ENCODE measurements at places on chromosomes 4 and X.

DNA sequence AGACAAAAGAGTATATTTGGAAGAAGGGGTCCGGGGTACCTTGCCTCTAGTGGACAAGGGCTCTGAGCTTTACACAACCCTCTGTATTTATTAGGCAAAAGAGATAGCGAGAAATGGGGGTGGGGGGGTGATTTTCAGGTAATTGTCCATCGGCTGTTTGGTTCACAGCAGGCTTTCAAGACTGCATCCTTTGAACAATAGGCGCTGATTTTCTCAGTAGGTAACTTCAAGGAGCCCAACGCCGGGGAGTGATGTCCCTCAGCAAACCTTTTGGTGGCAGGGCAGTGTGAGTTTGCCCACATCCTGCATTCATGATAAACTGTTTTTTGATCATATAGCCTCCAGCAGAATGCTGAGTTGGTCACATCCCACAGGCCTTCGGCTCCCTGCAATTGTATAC lies 61.6 kb downstream of the KDM5C start:
- no peak for DNase-seq

- DNase-seq, result no peak
These were observed 72.0 kb upstream of the DCLK2 start for GRCh38 chr4:150006197-150006596.

DNA sequence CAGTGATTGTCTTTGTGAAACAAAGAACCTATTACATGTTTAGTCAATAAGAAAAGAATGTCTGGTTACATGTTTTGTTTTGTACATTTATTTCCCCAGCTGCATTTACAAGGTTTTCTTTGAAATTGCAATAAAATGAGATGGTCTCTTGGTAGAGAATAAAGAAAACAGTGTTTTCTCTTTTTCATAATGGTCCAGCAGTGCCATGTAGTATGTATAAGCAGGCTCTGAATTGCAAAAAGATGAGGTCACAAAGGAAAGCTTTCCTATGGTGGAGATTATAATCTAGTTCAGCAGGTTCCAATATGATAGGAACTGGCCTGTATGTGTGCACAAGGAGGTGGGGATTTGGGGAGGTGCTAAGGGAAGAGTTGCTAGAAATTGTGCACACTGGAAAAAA lies 1417.3 kb downstream of the STIM2 start:
- DNase-seq, result no peak

GRCh38 chrX:915427-916229 lies 285.0 kb downstream of the SHOX start:
- DNase-seq, result no peak

GRCh38 chr4:145533001-145533400 lies 51.3 kb downstream of the SMAD1 start:
- DNase-seq, result no peak

GRCh38 chr4:160184884-160185283 lies 1082.0 kb downstream of the RAPGEF2 start:
- no peak for DNase-seq

DNA sequence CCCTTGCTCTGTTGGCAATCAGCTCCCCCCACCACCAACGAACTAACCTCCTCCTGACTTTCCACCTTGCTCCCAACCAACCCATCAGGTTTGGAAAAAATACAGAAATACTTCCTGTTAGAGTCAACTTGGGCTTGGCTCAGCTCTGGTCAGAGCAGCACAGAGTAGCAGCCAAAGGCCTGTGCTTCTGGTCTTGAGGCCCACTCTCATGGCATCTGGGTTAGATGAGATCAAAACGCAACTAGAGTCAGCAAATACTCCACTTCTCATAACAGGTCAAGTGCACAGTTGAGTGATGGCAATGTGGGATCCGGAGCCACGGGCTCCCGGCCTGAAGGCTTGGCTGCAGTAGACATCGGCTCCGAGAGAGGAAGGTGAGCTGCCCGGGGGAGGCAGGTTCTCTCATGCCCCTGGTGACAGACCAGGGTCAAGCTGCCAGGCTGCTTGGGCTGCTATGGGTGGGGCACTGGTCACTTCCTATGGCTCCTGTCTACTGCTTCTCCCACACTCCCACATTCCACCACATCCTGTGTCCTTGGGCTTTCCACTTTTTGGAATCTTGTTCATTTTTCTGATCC lies 34.8 kb downstream of the ZNF185 start:
- no peak for DNase-seq

DNA sequence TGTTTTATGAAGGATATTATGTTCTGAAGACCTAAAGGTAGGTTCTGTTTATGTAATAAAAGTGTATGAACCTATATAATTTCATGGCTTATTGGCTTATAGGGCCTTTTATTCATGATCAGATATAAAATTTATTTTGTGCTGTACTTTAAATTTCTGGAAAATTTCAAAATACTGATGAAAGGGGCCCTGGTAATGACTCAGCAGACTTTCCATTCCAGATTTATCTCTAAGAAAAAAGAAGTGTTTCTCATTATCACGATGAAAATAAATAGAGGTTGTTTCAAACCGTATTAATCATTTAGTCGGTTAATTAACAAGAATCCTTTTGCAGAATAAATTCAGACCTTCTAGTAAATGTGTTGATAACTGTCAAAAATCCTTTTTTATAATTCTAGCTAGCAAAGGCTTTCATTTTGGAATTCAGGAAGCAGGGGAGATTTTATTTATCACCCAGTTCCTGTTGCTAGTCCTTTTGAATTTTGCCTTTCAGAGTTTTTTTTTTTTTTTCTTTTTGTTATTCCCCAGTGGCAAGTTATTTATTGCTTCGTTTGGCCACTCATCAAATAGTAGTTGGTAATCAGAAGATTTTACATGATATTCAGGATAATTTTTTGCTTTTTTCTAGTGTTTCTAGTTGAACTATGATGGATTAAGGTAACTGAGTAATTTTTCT lies 5.4 kb upstream of the TAPT1 start:
- DNase-seq, result no peak

DNA sequence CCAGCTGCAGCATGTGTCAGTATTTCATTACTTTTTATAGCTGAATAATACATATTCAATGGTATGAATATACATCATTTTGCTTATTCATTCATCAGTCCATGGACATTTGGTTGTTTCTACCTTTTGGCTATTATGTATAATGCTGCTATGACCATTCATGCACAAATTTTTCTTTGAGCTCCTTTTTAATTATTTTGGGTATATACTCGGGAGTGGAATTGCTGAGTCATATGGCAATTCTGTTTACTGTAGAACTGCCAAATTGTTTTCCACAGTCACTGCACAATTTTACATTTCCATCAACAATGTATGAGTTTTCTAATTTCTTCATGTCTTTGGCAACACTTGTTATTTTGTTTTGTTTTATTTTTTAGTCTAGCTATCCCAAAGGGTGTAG lies 405.9 kb upstream of the PITX2 start:
- DNase-seq, result no peak

- no peak for DNase-seq
These were observed 92.9 kb downstream of the TNIP2 start for GRCh38 chr4:2663275-2663674.

DNA sequence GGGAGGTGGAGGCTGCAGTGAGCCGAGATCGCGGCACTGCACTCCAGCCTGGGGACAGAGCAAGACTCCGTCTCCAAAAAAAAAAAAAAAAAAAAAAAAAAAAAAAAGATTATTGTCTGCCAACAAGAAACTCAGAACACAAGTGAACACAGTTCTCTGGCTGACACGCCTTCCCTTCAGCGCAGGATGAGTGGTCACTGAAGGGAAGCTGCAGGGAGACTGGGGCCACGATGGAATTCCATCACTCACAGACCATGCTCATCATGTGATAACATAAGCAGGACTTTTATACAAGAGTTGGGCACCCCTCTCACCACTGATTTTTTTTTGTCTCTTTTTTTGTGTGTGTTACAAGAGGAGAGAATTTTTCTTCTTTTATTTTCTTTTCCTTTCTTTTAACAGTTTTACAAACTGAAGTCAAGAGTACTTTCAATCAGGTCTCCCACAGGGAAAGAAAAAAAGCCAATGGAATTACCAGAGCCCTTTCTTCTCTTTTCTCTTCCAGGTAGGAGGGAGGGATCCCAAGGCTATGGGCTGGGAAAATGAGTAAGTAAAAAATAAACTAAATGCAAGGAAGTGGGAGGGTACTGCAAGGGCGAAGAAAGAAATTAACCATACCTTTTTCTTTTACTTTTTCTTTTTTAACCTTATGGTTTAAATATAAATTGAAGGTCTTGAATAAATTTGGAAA lies 435.6 kb downstream of the GPM6A start:
- no peak for DNase-seq

- no peak for DNase-seq
These were observed 76.1 kb downstream of the MANBA start for GRCh38 chr4:102684610-102685052.

- DNase-seq, result no peak
These were observed 241.9 kb upstream of the NWD2 start for GRCh38 chr4:37002625-37003024.

DNA sequence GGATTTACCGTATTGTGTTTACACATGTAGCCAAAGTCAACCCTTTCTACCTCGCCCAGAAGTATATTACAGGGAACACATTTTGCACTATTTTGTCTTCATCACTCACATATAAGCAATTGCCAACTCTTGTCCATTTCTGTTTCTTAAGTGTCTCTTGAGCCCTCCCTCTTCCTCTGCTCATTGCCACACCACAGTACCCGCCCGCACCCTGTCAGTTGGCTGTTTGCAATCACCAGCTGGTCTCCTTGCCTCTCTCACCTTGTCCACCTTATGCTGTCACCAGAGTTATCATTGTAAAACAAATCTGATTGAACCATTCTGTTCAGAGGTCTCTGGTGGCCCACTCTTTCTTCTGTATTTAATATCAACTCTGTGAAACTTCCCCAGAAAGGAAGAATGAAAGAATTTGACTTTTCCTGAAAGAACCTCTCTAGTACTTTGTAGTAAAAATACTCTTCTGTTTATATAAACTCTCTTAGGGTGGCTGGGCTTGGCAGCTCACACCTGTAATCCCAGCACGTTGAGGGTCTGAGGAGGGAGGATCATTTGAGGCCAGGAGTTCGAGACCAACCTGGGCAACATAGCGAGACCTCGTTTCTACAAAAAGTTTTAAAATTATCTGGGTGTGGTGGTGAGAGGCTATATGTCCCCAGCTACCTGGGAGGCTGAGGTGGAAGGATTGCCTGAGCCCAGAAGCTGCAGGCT lies 50.2 kb downstream of the ING2 start:
- no peak for DNase-seq

GRCh38 chrX:25527596-25527995 lies 511.8 kb upstream of the ARX start:
- DNase-seq, result no peak

DNA sequence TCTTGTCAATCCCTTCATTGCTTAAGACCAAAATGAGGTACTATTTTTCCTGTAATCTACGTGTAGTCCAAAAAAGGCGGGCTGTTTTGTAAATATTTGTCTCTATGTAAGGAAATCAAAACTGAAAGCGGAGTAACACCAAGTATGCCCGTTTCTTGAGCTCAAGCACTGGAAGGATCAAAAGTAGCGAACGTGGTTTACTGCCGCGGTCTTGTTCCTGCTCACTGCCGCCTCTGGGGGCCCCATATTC lies 71.5 kb downstream of the AFF1 start:
- no peak for DNase-seq

GRCh38 chrX:147570483-147570882 lies 341.2 kb upstream of the FMR1 start:
- no peak for DNase-seq

GRCh38 chrX:66046612-66047235 lies 6.8 kb upstream of the VSIG4 start:
- DNase-seq, result no peak

DNA sequence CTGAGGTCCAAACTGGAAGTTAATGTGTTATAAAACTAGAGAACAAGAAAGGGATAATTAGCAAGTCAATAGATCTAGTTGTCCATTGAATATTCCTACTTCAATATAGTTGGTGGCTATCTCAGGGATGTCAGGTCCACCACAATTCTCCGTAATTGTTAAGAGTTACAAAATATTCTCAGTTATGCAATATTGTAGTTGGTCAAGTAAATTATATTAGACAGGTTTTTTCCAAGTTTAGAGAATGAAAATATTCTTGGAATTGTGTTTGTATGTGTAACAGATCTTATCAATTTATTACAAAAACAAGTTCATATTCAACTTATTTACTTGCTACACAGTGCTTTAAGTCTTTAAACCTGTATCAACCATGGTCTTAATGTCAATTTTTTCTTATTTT lies 547.4 kb downstream of the SPRY1 start:
- no peak for DNase-seq

- DNase-seq, result peak; percentile 53
These were observed 107.4 kb upstream of the STOX2 start for GRCh38 chr4:183797445-183798300.

GRCh38 chrX:134183665-134184064 lies 53.3 kb upstream of the CCDC160 start:
- DNase-seq, result no peak

DNA sequence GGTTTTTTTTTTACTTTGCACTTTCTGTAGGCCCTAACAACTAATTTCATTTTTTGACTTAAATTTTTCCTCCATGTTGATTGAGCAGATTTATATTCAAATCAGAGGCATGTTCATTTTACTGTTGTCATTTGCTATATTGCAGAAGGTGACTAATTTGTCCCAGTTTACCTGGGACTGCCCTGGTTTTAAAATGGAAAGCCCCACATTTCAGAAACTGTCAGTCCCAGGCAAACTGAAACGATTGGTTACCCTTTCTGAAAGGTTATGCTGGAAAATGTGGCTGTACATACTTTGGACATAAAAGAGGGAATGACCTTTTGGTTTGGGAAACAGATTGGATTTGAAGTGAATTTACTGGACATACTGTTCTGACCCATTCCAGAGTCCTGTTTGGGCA lies 160.0 kb downstream of the SPCS3 start:
- no peak for DNase-seq

DNA sequence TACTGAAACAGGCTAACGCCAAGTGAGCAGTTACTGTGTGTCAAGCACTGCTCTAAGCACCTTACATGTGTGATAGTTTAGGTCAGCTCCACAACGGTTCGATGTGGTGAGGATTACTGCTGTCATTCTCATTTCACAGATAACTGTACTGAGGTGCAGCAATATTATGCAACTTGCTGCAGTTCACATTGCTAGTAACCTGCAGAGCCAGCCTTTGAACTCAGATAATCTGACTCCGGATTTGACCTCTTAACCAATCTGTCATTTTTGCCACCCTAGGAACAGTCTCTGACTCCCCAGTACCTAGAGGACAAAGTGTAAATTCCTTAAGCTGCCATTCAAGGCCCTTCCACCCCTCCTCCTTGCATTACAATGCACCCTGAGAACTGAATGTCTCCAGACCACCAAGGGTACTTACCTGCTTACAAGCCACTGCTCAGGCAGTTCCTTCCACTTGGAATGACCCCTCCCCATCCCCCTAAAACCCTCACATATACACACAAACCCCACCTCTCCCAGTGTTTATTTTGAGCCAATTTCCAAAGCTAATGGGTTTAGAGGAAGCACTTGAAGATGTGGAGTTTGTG lies 24.9 kb downstream of the EFNB1 start:
- DNase-seq, result no peak

DNA sequence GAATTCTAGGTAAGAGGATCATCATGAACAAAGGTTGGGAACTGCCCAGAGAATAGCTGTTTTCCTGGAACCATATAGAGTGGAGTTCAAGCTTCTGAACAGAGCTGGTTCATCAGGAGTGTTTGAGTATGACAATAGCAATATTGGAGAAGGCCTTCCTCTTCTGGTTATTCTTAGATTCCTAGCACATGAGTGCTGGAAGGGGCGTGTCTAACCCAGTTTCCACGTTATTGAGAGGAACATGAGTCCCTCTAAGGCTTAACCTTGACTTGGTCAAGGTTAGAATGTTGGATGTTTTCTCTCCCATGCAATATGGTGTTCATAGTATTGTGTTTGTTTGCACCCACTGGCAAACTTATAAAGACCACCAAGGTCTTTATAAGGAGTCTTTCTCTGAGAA lies 101.3 kb downstream of the TSPAN7 start:
- no peak for DNase-seq

- DNase-seq, result no peak
These were observed 1042.5 kb upstream of the PABPC4L start for GRCh38 chr4:135244056-135244455.

Measured in HTR-8/SVneo (cell line).